IMR-90 (cell line): ENCODE measurements at places on chromosomes 2 and 18. TPM values are rescaled to one million over a fixed set of nuclear protein-coding genes. Genes with fewer than 3 reads are reported as not detected.

GRCh38 chr2:118221536-118222272, 133.4 kb downstream of the INSIG2 start:
- DNase-seq = peak; percentile 76
- H3K4me1 ChIP-seq = no peaks in the 10 kb centered on the region
- no peak overlapping the region for H3K27ac ChIP-seq
- no peak overlapping the region for H3K4me3 ChIP-seq

- peaks cover 14% of the 10 kb centered on the region for H3K36me3 ChIP-seq
- H3K27ac ChIP-seq = no peak overlapping the region
- H3K27me3 ChIP-seq = no peaks in the 10 kb centered on the region
- H3K4me1 ChIP-seq = no peaks in the 10 kb centered on the region
- DNase-seq = no peak
These were observed 59.0 kb downstream of the SEPTIN10 start for GRCh38 chr2:109554758-109555157.

GRCh38 chr18:61079714-61080113, 253.5 kb upstream of the CDH20 start:
- no peaks in the 10 kb centered on the region for H3K27me3 ChIP-seq
- no peak overlapping the region for H3K4me3 ChIP-seq
- DNase-seq = no peak
- H3K4me1 ChIP-seq = no peaks in the 10 kb centered on the region
- H3K27ac ChIP-seq = no peak overlapping the region

- H3K4me3 ChIP-seq = no peak overlapping the region
- no peaks in the 10 kb centered on the region for H3K36me3 ChIP-seq
- no peak for DNase-seq
- H3K27me3 ChIP-seq = no peaks in the 10 kb centered on the region
- no peak overlapping the region for H3K27ac ChIP-seq
- H3K4me1 ChIP-seq = peaks cover 5% of the 10 kb centered on the region
These were observed 161.4 kb downstream of the METTL4 start for GRCh38 chr18:2409906-2410305.

- peaks cover 11% of the 10 kb centered on the region for H3K4me1 ChIP-seq
- peak overlapping the region; percentile 46; the same call in 1 of the 2 replicates for H3K27ac ChIP-seq
- no peak for DNase-seq
- H3K4me3 ChIP-seq = no peak overlapping the region
- no peaks in the 10 kb centered on the region for H3K36me3 ChIP-seq
These were observed 17.2 kb downstream of the MBP start for GRCh38 chr18:77115192-77115953.

DNA sequence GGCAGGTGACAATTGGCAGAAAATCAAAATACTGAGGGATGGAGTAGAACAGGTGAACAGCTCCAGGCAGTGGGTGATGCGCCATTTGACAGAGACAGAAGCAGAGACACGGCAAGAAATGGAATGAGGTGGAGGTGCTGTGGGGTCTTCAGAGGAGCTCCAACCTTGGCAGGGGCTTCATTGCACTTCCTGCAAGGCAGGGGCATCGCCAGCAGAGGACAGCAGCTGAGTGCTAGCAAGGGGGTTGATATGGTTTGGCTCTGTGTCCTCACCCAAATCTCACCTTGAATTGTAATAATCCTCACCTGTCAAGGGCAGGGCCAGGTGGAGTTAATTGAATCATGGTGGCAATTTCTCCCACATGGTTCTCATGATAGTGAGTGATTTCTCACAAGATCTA, 42.8 kb downstream of the CCDC68 start:
- peaks cover 2% of the 10 kb centered on the region; the same call in 1 of the 2 replicates for H3K4me1 ChIP-seq
- H3K27ac ChIP-seq = no peak overlapping the region
- no peak for DNase-seq
- H3K4me3 ChIP-seq = no peak overlapping the region
- H3K36me3 ChIP-seq = peaks cover 8% of the 10 kb centered on the region

DNA sequence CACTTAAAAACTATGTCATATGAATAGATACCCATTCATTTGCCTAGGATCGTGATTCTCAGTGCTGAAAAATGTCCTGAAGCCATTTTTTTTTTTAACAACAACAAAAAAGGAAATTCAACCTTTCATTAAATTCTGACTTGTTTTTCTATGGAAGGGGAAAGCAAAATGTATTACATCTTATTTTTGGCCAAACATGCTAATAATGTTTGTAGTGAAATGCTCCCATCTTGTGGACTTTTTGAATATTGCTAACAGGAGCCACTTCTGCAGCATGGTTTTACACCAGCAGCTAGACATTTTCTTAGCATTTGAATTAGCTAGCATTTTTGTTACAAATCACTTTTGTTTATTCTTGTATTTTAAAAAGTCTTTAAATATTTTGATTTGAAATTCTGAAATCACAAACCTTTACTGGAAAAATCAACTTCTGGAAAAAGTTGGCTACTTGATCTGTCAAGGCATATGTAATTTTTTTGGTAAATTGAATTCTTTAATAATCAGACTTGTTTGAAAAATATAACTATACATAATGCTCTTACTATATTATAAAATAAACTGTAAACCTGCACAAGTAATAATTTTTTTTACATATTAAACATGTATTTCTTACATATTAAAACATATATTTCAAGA, 75.8 kb downstream of the KIDINS220 start:
- no peaks in the 10 kb centered on the region for H3K4me1 ChIP-seq
- H3K4me3 ChIP-seq = no peak overlapping the region
- no peaks in the 10 kb centered on the region for H3K27me3 ChIP-seq

DNA sequence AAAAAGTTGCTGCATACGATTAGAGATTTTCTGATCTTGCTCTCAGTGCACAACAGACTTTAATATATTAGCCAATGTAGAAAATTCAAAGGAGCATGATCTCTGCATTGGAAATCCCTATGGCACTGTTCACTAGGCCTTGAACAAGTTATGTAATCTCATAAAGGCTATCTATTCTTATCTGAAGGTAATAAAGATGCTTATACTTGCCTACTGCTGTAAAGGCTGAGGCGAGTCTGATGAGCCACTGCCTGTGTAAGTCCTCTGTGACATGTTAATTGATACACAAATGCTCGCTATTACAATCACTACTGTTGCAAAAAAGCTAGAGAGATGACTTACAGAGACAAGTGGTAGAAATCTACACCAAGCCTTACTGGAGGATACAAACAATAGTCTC, 207.4 kb downstream of the EPHA4 start:
- H3K4me3 ChIP-seq = no peak overlapping the region
- DNase-seq = no peak
- H3K27ac ChIP-seq = no peak overlapping the region
- no peaks in the 10 kb centered on the region for H3K36me3 ChIP-seq

GRCh38 chr2:127377262-127377661, 10.5 kb downstream of the MAP3K2 start:
- no peak overlapping the region for H3K4me3 ChIP-seq
- no peak overlapping the region for H3K27ac ChIP-seq
- H3K27me3 ChIP-seq = no peaks in the 10 kb centered on the region
- DNase-seq = peak; percentile 42

GRCh38 chr18:54558609-54559585, 32.1 kb upstream of the DYNAP start:
- DNase-seq = peak; percentile 3
- H3K27me3 ChIP-seq = no peaks in the 10 kb centered on the region
- H3K4me1 ChIP-seq = no peaks in the 10 kb centered on the region
- H3K4me3 ChIP-seq = no peak overlapping the region
- no peaks in the 10 kb centered on the region for H3K36me3 ChIP-seq

DNA sequence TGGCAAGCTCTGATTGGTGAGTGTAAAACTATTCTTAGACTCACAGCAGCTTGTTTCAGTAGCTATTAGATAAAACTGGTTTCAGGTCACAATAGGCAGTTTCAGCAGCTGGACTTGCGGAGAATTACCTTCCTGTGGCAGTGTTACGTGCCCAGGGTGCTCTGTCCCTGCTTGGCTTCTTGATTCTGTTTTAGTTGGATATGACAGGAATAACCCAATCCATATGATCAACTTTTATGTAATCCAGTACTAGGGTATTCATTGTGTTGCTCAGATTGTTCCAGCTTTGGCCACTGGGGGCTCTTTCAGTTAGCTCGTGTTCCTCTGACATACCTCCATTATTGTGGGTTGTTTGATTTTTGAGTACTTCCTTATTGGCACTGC, 43.1 kb downstream of the INPP4A start:
- no peaks in the 10 kb centered on the region for H3K36me3 ChIP-seq
- no peak overlapping the region for H3K4me3 ChIP-seq
- peak; percentile 17 for DNase-seq

GRCh38 chr18:12857215-12857905, 26.7 kb downstream of the PTPN2 start:
- H3K4me3 ChIP-seq = no peak overlapping the region
- H3K27ac ChIP-seq = no peak overlapping the region
- no peaks in the 10 kb centered on the region for H3K27me3 ChIP-seq

The LIMS4 gene
- polyA plus RNA-seq = 5.2 and 5.7 TPM in 2 replicates

The WNT10A gene
- not detected in 2 replicates for polyA plus RNA-seq

The DYTN gene
- polyA plus RNA-seq = not detected in 2 replicates

The PAPOLG gene
- polyA plus RNA-seq = 3.4 and 3.5 TPM in 2 replicates
